Calu3 (cell line): ENCODE measurements at places on chromosomes 3 and 15.

DNA sequence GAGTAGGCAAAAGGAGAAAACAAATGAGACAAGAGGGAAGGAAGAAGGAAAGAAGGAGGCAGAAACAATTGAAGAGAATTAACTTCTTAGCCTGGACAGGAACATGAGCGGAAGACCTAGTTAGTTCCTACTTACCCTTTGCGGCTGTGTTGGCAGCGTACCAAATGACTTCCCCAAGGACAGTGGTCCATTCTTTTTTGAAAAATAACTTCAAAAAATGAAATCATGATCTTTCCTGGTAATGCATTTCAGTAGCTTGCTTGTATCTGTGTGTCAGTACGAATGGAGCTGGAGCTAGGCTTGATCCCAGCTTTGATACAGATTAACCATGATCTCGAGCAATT is 41.5 kb upstream of the CFAP161 start:
- DNase-seq = no peak

DNA sequence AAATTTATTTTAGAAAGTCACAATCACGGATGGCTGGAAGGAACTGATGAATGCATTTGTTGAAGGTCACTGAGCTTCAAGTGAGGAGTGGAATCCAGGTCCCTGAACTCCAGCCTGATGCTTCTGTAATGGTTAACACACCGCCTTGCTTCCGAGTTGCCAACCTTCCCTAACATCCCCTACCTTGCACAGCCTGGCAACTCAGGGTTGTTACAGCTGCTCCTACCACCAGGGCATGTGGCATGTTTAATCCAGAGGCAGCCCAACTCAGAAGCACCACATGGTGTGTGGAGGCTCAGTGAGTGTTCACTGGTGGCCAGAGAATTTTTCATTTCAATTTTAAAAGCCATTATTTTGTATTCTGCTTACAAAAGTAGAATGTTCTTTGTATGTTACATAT is 4.9 kb downstream of the TM2D3 start:
- DNase-seq = no peak

GRCh38 chr15:79773128-79773527 is 123.7 kb downstream of the MTHFS start:
- DNase-seq = no peak

- no peak for DNase-seq
These were observed 1.5 kb downstream of the TRPC1 start for GRCh38 chr3:142725357-142725739.

GRCh38 chr3:79926522-79926921 is 158.7 kb upstream of the ROBO1 start:
- DNase-seq = no peak

GRCh38 chr3:182490596-182491491 is 302.5 kb upstream of the ATP11B start:
- DNase-seq = peak; percentile 54

DNA sequence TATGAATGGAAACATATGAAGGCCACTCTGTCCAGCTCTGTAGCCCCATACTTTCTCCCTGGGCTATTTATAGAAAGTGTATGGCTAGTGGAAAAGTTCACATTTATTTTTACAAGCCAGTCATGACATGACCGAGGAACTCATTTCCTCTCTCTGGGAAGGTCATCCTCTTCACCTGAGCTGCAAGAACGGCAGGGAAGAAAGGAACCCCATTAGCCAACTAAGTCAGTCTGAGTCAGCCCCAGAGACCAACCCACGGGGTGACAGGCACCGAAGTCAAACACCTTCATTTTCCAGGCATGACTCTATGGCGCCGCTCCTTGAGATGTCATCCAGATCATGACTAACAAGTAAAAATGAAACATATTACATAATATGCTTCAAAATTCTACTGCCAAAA is 4.8 kb downstream of the PAQR9 start:
- DNase-seq = peak; percentile 74

DNA sequence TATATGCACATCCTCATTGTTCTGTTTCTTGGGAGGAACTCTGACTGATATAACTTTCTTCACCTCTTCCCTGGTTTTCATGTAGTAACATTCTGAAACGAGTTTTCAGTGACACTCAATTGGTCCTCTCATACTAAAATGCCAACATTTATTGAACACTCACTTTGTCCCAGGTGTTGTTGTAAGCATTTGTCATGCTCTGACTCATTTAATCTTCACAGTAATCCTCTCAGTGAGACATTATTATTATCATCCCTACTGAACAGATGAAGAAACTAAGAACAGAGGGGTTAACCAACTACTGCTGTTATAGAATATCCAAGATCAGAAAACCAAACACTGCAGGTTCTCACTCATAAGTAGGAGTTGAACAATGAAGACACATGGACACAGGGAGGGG is 94.1 kb upstream of the MRPL3 start:
- DNase-seq = no peak

- no peak for DNase-seq
These were observed 14.3 kb downstream of the ARL8B start for GRCh38 chr3:5136211-5136918.

DNA sequence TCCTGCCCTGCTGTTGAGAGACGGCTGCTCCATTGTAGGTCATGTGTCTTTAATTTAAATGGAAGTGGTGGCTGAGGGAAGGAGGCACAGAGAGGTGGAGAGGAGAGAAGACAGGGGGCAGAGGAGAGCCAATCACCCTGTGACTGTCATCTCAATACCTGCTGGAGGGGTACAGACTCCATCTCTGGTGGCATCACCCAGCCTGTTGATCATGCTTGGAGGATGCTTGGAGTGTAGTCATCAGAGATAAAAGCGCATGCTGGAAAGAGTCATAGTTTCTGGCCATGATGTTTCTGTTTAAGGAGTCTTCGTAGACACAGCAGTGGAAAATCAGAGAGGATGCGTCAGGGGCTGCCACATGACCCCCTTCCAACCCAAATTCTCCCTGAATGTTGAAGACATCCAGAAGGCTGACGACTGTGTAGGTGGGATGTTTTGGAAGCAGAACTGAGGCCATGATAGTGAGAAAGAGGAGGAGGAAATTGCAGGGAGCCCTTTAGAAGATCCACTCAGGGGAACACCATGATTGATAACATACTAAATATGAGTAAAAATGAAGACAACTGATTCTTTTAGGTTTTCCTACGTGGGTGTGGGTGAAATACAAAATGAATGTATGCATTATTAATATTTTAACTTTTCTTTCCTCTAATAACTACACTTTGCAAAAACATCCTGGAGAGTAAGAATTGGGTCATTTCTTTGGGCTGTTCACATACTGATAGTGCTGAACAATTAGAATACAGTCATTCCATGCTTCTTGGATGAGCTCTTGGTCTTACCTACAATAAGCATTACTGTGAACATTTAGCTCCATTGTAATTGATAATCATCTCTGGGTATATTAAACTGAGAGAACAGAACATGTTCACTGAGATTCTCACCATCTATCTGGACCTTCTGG is 210.6 kb upstream of the ATP10A start:
- no peak for DNase-seq

- DNase-seq = no peak
These were observed 182.2 kb downstream of the RAP2B start for GRCh38 chr3:153343988-153344782.

GRCh38 chr15:97504031-97504792 is 456.3 kb upstream of the ARRDC4 start:
- peak; percentile 36 for DNase-seq

- no peak for DNase-seq
These were observed 9.4 kb upstream of the MB21D2 start for GRCh38 chr3:192927016-192927415.

- DNase-seq = no peak
These were observed 524.1 kb upstream of the CFAP20DC start for GRCh38 chr3:59573911-59574310.

DNA sequence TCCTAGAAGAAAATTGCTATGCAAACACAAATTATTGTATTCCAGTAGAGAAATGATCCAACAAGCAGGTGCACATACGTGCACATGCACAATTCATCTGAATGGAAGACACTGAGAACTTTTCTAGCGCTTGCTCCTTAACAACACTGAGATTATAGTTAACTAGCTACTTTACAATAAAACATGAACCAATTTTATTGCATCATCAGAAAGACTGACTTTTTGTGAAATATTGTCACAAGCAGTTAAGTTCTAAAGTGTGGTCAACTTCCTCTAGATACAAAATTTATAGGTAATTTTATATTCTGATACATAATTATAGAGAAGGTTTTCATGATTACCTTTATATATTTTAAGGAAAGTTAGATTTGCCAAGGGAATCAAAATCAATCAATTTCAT is 135.4 kb downstream of the ABI3BP start:
- no peak for DNase-seq

DNA sequence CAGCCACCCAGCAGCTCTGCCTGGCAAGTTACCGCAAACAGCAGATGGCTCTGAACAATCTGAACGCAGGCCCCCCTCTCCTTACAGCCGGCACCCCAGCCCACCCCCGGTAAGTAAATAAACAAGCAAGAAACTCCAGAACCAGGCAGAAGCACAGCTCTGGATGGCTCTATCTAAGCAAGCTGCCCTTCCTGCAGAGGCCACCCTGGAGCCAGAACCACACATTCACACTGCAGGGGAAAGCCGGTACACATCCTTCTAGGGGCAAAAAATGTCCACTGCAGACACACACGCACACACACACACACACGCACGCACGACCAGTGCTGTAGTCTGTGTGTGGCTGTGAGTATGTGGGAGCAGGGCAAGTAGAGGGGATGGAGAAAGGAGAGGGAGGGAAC is 63.9 kb downstream of the ADCY5 start:
- no peak for DNase-seq

- no peak for DNase-seq
These were observed 37.6 kb downstream of the TMCC1 start for GRCh38 chr3:129855832-129856419.

DNA sequence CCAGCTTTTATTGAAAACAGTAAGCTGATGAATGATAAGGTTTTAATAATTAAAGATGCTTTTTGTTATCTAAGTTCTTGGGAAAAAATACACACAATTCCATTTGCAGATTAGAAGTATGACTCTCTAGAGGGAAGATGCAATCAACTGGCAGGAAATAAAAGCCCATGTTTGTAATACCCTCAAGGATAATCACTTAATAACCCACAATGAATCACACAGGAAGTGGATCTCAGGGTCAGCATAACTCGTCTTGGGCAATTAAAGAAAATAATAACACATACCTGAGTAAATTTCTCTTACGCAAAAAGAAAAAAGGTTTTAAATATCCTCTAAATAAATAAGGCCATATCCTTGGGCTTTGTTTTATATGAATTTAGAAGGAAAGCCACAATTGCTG is 9.4 kb upstream of the EID1 start:
- DNase-seq = no peak

DNA sequence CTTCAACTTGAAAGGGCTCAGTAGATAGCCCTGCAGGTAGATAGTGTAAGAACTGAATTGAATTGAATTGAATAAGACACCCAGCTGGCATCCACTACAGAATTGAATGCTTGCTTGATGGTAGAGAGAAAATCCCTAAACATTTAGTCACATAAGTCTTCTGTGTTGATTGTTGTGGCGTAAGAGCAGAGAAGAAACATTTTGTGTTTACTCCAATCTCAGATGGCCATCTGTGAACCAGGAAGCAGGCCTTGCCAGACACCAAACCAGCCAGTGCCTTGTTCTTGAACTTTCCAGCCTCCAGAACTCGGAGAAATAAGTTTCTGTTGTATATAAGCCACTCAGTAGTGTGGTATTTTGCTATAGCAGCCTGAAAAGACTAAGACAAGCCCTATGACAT is 43.6 kb downstream of the SST start:
- no peak for DNase-seq

DNA sequence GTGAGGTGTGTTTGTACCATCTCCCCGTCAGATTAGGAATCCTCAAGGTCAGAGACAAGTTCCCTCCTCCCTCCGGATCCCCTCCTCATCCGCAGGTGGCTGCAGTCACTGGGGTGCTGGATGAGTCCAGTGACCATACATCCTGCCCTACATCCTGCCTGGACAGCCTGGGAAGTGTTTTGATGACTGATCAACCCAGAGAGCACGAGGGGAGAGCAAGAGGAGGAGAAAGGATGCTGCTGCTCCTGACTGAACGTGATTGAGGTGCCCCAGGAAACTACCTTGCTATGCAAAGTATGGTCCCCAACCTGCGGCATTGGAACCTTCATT is 65.1 kb downstream of the SLC12A8 start:
- DNase-seq = no peak

DNA sequence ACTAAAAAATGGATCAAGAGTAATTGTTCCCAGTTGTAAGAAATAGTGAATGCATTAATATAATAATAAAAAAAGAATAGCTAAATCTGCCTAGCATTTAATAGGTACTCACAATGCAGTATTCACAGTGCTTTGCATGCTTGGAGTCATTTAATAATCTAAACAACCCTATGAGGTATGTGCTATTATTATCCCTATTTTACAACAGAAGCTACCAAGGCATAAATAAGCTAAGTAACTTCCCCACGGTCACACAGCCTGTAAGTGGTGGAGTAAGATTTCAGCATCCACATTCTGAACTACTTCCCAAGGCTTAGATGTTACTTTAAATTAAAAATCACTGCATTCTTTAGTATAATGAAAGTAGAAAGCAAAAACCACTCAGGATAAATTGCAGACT is 102.9 kb downstream of the PLCH1 start:
- DNase-seq = no peak

DNA sequence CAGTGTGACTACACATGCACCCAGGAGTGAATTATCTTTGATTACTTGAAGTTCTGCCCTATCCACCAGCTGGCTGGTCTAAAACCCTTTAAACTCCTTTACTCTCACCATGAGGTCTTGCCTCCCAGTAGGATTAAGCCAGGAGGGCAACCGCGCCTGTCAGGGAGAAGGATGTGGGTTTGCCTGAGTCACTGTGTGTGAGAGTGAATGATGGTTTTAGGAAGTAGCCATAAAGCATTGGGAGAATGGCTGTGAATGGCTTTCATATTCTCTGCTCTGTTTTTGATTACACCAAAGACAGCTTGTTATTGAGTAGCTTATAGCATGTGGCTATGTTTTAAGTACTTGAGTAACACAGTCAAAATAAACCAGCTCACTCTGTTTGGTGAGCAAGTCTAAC is 637.7 kb upstream of the TBL1XR1 start:
- peak; percentile 70 for DNase-seq

- no peak for DNase-seq
These were observed 87.8 kb upstream of the TSEN2 start for GRCh38 chr3:12396471-12396870.

GRCh38 chr3:81692766-81693165 is 68.7 kb downstream of the GBE1 start:
- no peak for DNase-seq

DNA sequence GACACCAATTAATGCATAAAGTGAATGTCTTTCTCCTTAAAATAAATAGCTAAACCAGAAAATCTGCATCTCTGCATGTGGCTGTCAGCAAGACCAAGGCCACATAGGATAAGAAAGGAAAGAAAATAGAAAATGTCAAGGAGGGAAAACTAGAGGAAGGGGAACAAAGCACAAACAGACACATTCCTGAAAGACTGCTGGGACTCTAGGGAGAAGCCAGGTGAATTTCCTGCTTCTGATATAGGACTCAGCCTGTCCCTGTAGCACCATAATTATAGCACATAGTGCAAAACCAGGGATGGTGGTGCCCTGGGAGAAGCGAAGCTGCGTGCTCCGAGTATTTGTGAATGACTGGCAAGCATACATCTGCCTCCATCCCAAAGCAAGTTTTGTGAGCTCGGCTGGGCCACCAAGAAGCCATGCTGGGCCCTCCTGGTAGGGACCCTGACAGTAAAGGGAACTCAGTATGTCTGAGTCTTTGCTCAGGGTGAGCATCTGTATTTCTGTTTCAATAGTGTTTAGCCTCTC is 14.2 kb downstream of the FSTL1 start:
- no peak for DNase-seq
